ENCODE measurements at places on chromosomes 5 and 9.

DNA sequence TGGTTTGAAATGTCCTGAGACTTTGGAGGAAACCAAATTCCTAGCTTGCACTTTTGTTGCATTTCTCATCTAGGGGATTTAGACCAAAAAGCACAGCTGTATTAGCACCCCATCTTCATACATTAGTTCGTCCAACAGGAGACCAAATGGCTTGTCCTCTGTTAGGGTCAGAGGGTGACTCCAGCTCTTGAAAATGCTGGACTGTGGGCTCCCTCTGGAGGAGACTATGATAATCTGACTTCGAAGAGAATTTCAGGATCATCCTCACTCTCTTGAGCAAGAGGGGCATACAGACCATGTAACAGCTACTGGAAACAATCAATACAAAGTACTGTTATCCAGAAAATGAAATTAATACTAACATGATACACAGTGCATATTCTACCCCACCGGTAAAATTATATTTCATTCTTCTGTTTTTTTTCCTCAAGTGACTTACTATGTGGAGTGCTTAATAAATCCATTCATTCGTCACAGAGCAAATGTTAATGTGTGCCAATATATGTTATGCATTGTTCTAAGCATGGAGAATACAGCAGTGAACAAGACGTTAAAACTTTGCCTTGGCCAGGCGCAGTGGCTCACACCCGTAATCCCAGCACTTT lies 63.7 kb upstream of the PPP2CA start:
- DNase-seq: peak; percentile 39

- DNase-seq: no peak
Observed at GRCh38 chr9:133263557-133263956, 11.4 kb downstream of the ABO start.

- DNase-seq: no peak
Observed at GRCh38 chr5:139856714-139857113, 61.1 kb downstream of the PSD2 start.

DNA sequence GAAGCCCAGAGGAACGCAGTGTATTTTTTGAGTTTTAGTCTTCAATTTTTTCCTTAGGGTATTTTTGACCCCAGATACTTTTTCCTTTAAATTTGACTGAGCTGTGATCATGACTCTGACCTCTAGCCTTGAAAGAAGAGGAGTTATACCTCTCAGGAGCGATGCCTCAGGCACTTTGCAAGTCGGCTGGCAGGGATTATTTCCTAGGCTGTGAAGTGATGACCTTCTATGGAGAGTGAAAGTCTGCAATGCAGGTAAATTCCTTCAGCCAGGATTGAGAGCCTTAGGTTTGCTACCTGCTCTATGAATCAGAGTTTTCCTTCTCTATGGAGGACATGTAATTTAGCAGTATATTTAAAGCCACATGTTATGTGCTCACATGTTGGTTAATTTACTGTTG lies 10.8 kb upstream of the NUDT12 start:
- DNase-seq: no peak

DNA sequence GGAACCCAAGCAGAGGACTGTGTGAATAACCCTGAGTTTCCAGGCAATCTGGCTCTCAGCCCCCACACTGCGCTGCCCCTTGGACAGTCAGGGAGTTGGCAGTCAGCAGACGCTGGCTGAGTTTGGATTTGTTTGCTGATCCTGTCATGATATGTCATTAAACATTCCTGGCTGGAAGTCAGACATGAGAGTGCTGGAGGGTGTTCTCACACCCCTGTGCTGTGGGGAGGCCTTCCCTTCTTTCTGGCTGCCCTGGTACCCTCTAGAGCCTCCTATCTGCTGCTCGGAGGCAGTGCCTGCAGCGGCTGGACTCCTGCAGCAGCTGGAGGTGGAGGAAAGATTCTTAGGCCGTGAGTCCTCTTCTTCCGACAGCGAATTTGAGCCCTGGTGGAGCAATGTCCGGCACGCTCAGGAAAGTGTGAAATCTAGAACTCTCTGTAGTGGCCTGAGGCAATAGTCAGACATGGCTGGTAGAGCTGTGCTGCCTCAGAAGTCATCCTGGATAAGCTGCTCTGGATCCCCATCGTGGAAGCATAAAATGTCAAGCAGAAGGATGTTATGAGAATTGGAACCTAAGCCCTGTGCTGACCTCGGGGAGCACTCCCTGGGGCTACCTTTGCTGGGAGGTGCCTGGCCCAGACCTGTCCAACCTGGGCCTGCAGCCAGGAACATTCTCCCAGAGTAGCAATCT lies 72.0 kb downstream of the PDE8B start:
- no peak for DNase-seq

DNA sequence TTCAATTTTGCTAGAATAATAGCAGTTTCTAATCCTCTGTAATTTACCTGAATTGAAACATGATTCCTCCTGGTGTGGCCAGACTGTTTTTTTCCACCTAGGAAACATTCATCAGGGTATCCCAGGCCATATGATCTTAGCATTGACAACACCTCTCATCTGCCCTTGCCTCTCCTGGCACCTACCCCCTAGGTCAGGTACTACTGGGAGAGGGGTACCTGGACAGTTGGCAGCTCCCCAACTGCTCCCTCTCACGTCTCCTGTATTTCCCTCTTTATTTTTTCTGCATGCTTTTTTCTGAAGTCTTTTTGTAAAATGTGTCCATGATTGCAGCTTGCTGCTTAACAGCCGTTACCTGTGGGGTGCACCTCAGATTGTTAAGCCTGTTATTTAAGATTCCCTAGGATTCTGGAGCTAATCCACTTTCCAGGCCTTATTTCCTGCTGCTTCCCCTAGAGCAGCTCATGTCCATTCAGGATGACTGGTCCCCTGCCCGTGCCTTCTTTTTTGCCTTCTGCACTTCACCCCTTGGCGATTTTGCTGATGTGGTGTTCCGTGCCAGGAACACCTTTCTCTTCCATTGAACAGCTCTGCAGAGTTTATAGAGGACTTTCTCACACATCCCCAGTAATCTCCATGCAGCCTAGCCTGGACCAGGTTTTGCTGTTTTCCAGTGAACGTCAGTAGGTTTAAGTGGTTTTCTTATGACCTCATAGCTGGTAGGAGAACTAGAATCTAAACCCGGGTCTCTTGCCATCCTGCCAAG lies 33.6 kb downstream of the SNX30 start:
- no peak for DNase-seq

DNA sequence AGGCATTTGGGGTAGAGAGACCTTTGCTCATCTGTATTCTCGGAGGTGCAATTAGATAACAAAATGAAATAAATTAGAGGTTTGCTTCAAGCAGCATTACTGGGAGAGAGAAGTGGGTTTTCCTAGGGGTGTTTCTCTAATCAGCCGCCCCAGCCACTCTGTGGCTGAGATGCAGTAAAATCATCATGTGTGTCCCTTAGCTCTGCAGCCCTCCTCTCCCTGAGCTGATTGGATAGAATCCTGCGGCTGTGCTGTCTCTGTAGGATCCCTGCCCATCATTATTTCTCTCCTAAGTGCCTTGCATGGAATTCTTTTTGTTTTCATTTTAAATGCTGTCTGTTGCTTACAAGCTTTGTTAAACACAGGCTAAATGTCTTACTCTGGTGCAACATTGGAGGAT lies 171.4 kb downstream of the SH3GL2 start:
- no peak for DNase-seq

GRCh38 chr9:70100362-70100761 lies 56.7 kb downstream of the MAMDC2 start:
- no peak for DNase-seq

GRCh38 chr9:121718084-121718483 lies 66.7 kb downstream of the DAB2IP start:
- no peak for DNase-seq
